ENCODE measurements at places on chromosomes 7 and 10. TPM values are rescaled to one million over a fixed set of nuclear protein-coding genes. Genes with fewer than 3 reads are reported as not detected.

MPP7 gene
- 2.1 TPM for total RNA-seq

RARRES2 gene
- 223 TPM for total RNA-seq

GRCh38 chr10:81200801-81201200 is 663.1 kb downstream of the SH2D4B start:
- DNase-seq = no peak

GRCh38 chr7:20111821-20112542 is 105.2 kb downstream of the MACC1 start:
- no peak for DNase-seq

DNA sequence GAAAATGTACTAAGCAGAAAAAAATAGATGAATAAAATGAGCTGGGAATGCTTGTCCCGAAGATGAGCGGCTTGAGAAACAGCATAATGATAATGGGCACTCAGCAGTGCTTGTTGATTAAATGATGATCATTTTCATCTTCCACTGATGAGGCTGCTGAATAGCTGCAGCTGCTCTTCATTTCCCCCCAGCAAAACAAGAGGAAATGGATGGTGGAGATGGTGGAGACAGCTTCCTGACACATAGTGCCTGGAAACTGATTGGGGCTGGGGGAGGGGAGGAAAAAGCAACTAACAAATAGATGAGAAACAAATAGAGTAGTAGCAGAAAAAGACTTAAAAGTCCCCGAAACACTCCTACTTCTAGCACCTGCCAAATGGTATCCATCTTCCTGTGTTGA is 41.4 kb downstream of the MRC1 start:
- no peak for DNase-seq

GRCh38 chr10:95401704-95402469 is 111.1 kb upstream of the PDLIM1 start:
- no peak for DNase-seq

- DNase-seq = peak; percentile 55
These were observed 39.0 kb downstream of the TET1 start for GRCh38 chr10:68598978-68599770.

Data from H7 (cell line).